GM04504 (cell line): ENCODE measurements at places on chromosomes 4 and X.
A peak's percentile ranks its signal among the peaks of the same experiment; 100 is the strongest.

GRCh38 chrX:68711845-68712244 is 64.4 kb downstream of the STARD8 start:
- no peak for DNase-seq

GRCh38 chr4:117478702-117479101 is 393.3 kb upstream of the TRAM1L1 start:
- DNase-seq = no peak

- no peak for DNase-seq
Observed at GRCh38 chr4:101282076-101282844, 65.1 kb downstream of the PPP3CA start.

DNA sequence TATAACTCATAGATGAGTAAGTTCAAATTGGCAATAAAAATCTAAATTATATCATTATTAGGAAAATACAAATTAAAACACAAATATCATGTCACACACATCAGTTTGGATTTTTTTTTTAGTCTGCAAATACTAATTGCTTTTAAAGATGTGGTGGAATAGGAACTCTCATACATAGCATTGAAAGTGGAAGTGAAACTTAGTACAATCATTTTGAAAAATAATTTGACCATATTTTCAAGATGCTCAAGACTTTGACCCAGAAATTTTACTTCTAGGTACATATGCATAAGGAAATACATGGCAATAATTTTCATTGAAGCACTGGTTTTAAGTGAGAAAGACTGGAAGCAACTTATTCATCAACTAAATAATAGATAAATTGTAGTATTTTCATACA is 147.5 kb upstream of the SMIM31 start:
- no peak for DNase-seq

- no peak for DNase-seq
Observed at GRCh38 chrX:37405956-37406355, 56.8 kb downstream of the PRRG1 start.

- DNase-seq = no peak
Observed at GRCh38 chr4:166622425-166622977, 611.8 kb downstream of the SPOCK3 start.

DNA sequence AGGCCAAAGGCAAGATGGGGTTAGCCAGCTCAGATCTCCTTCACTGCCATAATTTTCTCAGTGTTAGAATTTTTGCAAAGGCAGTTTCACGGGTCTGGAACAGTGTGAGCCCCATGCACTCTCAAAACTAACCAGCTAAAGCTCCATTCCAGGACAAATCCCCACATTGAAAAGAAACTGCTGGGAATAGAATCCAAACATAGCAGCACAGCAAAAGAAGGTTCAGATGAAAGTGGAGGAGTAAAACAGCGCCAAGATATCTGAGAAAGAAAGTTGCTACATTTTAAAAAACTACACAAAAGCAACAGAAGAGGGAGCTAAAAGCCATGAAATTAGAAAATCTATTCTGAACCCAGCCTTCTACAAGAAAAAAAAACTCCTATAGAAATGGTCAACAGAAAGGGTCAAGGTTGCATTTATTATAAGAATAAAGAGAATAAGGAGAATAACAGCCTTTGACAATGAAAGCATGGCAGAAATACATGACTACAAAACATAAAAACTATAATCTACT is 39.6 kb upstream of the SLC7A3 start:
- no peak for DNase-seq

DNA sequence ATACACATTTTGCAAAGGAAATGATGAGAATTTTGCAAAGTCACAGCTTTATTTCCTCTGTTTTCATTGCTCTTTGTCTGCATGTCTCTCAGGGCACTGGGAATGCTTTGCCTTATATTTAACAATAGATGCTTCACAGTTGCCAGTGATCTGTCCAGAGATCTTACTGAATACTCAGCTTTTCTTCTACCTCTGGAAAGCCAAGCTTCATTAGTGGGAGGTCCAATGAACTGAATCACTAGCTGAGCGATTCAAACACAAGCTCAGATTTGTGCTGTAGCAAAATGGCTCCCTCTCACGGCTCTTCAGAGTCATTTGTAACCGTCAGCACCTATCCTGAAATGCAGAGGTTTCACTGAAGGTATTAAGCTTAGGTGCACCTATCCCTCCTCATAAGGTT is 138.9 kb downstream of the DCLK2 start:
- peak; percentile 51 for DNase-seq

DNA sequence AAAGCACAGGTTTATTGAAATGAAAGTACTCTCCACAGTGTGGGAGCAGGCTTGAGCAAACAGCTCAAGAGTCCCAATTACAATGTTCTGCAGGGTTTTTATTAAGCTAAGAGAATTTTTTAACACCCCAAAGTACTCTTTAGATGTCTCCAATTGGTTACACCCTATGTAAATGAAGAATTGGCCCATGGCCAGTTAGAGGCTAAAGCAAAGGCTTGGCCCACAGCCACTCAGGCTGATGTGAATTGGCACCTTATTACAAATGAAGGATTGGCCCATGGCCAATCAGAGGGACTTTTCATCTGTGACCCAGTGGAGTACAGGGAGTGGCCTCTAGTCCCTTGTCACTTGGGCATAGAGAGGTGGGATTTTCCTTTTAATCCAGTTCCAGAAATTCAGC is 30.1 kb upstream of the IQCM start:
- DNase-seq = no peak

- no peak for DNase-seq
Observed at GRCh38 chrX:19931146-19931545, 43.7 kb upstream of the SH3KBP1 start.

- DNase-seq = no peak
Observed at GRCh38 chrX:50638123-50638522, 167.5 kb upstream of the DGKK start.

DNA sequence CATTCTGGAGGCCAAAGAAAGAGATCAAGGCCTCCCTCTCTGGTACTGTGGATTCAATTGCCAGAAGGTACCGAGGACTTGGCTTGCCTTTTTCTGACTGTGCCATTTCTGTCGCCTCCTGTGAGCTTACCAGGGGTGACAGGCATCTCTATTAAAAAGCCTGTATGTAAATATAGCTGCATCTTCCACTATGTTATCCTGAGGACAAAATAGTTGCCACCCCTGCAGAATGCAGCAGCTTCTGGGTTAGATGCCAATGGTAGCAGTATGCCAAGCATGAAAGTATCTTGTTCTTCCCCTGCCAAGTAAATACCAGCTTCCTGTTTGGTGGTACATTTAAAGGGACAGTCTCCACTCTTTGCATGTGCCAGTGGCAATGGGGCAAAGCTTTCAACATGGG is 10.7 kb downstream of the TRPC5OS start:
- DNase-seq = no peak

- no peak for DNase-seq
Observed at GRCh38 chr4:116881077-116881476, 204.3 kb downstream of the TRAM1L1 start.
